ENCODE measurements at places on chromosomes 1 and 21.

DNA sequence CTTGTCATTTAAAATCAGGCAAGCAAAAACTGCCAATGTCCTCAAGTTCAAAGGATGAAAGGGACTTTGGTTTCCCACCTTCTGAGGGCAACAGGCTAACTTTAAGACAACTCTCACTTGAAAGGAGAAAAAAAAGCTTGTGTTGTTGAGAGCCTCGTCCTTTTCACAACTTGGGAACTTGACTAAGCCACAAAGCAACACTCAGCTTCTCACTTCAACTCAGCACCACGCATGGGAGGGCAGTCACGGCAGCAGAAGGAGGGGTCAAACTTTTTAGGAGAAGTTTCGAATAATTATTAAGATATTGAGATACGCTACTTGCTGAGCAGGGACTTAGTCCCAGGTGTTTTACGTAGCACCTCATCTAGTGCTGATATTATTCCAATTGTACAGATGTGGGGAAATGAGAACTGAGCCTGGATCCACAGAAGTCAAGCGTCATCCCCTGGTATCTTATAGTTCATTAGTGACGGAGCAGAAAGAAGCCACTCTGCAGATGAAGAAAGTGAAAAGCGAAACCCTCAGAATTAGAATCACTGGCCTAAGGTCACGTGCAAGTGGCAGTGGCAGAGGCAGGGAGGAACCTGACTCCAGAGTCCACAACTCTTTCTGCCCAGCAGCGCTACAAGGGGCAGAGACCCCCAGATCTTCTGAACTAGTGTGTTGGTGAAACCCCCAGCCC lies 83.6 kb downstream of the JAK1 start:
- no peak for DNase-seq

DNA sequence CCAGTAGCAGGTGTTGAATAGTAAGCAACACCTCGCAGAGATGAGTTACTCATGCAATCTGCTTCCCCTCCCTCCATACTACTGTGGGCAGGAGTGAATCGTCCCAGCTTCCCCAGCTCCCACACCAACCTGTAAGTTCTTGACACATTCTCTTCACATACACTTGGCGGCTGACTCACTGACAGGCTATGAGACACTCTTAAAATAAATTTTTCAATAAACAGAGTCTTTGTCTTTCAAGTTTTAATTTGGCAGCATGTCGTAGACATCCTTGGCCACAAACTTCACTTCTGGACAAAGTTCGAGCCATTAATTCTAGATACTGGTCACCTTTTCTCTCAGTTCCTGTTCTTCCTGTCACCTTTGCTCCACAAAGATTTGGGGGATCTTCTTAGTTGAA lies 290.7 kb downstream of the TM2D1 start:
- DNase-seq: no peak

DNA sequence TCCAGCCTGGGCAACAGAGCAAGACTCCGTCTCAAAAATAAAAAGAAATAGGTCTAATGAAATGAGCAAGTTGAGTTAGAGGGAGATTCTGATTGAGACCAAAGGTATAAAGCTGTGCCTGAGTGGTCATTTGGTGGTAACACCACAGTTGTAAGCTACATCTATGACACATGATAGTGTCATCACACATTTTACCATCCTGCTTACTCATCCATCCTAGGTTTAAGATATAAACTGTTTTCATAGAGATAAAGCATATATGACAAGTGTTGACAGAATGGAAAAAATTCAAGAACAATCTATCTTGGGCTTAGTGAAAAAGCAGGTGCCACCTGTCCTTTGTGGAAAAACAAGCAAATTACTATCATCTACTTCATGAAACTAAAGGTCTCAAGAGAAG lies 7.1 kb upstream of the CFAP141 start:
- DNase-seq: no peak

GRCh38 chr1:108182959-108183700 lies 17.0 kb downstream of the SLC25A24 start:
- DNase-seq: no peak

- no peak for DNase-seq
These were observed 20.0 kb upstream of the C8B start for GRCh38 chr1:56985857-56986256.

- no peak for DNase-seq
These were observed 804.6 kb upstream of the CXADR start for GRCh38 chr21:16708101-16708835.

DNA sequence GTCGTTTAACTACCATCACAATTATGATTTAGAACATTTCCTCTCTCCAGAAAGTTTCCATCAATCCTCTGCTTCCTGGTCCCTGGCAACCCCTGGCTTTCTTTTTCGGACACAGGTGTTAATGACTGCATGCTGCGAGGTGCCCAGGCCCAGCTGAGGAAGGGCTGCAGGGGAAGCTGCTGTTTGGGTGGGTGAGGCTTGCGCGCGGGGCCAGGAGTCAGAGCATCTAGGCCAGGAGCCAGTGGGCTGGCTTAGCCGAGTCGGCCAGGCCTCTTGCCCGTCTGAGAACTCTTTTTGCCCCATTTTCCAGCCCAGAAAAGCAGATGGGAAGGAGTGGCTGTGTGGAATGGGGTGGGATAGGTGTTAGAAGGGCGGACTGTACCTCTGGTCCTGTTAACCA lies 51.5 kb downstream of the NAV1 start:
- no peak for DNase-seq

DNA sequence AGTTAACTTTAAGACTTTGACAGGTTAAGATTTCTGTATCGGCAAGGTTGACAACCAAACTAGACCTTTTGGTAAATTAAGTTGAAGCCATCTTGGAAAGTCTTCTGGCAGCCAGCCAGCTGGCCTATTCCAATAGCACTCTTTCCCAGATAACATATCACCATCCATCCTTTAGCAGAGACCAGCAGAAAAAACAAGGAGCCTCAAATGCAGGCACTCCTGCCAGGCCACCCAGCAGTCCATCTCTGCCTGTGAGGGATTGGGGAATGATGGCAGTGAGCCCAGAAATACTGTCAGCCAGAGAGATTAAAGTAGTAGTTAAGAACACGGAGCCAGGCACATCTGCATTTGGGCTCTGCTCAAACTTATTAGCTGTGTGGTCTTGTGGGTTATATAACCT lies 19.4 kb downstream of the ZBTB40 start:
- DNase-seq: peak; percentile 8

GRCh38 chr1:25486602-25487001 lies 55.9 kb downstream of the MACO1 start:
- DNase-seq: no peak

DNA sequence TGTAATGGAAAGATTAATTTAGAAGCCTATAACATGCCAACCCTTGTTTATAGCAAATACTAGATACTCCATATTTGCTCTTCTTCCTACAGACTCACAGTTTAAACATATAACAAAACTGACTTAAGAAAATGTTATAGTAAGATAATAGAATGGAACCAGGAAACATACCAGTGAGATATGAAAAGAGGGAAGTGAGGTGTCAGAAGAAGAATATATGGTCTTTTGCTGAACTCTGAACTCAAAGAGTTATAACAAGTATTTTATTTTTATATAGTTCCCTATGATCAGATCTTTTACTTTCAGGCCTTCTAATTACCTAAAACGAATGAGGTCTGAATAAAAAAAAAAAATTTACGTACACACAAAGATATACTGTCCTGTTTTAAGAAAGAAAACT lies 20.9 kb downstream of the TMED5 start:
- DNase-seq: no peak

Measured in NCI-H2171 (cell line).